Coronary artery (tissue), 2 donors: ENCODE measurements at places on chromosomes 16 and 17.
A peak's percentile ranks its signal among the peaks of the same experiment; 100 is the strongest.

DNA sequence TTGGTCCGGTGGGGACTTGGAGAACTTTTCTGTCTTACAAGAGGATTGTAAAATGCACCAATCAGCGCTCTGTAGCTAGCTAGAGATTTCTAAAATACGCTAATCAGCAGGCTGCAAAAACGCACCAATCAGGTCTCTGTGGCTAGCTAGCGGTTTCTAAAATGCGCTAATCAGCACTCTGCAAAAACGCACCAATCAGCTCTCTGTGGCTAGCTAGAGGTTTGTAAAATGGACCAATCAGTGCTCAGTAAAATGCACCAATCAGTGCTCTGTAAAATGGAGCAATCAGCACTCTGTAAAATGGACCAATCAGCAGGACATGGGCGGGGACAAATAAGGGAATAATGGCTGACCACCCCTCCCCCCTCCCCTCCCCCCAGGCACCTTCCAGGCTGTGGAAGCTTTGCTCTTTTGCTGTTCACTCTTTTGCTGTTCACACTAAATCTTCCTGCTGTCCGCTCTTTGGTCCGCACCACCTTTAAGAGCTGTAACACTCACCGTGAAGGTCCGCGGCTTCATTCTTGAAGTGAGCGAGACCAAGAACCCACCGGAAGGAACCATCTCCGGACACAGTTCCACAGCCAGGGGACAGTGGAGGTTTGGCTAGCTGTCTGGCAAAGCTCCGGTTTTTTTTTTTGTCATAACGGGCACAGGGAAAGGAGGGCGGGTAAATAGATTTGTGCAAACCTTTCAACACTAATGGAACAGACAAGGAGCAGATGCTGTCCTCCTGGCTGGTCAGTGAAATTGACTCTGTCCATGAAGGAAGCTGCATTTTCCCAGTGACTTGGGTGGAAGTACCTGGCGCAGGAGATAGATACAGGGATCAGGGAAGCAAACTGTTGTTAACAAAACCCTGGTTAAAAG, 8.3 kb downstream of the PITPNC1 start:
- no peak for DNase-seq

DNA sequence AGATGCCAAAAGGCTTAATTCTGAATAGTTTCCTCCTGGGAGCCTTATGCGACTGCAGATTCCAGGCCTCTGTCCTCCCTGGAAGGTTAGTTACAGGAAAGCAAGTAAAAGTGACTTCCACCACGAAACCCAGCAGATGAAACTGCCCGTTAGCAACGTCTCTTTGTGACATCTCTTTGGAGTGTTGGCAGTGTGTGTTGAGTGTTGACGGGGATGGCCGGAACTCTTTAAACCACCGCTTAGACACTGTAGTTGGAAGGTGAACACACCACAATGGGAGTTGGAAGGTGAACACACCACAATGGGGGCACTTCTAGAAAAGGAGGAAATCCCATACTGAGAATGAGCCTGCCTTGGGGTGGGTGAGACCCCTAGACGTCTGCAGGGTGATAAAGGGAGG, 858 bp downstream of the SKAP1 start:
- DNase-seq, result no peak

GRCh38 chr17:17784657-17785267, 52.0 kb downstream of the SREBF1 start:
- DNase-seq, result no peak

DNA sequence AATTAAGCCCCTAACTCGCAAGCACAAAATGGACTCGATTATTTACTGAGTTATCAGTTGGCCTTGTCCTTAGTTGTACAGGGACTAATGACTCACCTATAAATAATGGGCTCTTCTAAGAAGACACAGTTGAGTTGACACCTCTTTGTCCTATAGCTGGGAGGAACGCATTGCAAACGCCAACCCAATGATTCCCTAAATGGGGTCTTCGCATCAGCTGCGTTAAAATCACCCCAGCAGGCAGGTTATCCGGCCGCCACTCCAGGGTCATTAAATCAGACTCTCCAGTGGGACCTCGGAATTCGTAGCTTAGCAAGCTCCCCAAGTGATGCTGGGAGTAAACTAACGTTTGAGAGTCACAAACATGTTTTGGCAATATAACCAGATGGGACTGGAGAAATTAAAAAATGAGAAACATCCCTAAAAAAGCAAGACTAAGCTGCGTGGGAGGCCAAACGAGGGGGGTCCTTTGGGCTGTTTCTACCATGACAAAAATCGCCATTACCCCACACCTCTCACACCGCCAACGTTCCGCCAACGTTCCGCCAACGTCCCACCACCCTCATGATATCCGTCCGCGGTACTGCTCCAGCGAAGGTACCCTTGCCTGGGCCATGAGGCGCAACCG, 932 bp upstream of the NFE2L1 start:
- DNase-seq, result no peak

GRCh38 chr16:14545346-14545884, 84.6 kb downstream of the PARN start:
- no peak for DNase-seq

GRCh38 chr16:77611386-77611785, 110.9 kb upstream of the NUDT7 start:
- no peak for DNase-seq

- no peak for DNase-seq
Observed at GRCh38 chr16:11354733-11355574, 9.7 kb downstream of the RMI2 start.

GRCh38 chr16:75238853-75239541, 12.4 kb downstream of the BCAR1 start:
- DNase-seq, result no peak

DNA sequence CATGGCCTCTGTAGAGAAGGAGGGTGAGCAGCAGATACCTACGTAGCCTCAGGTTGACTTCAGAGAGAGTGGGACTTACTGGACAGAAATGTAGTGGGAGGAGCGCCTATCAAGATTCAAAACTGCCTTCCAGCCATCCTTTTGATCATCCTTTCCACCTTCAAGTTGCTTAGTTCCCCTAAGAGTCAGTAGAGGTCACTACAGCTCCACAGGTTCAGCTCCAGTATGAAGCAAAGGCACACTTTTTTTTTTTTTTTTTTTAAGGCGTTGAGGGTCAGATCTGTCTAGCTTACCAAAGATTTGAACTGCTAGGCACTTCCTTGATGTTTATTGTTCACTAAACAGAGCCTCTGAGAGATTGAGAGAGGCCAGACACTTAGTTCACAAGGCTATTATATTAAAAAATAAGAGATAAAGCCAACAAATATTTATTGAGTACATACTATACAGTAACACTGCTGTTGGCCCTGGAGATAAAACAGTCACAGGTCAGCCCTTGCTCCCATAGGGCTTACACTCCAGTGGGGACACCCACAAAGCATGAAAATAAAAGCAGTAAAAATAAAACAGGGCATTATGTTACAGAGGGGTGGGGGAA, 3.1 kb downstream of the RNF227 start:
- no peak for DNase-seq

DNA sequence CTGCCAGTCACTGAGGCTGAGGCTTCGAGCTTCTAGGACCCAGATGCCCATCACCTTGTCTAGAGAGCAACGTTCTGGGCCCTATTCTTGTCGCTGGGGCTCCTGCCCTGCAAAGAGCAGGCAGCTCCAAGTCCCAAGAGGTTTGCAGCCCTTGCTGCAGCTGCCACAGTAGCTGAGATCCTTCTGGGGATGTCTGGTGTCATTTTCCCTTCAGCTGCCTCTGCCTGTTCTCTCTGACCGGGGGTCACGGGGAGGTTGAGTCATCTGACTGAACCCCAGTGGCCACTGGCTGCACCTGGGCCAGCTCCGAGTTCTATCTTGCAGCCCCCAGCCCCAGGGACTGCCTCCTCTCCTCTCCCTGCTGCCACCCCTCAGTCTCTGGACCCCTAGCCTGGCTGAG, 4.9 kb downstream of the WSCD1 start:
- no peak for DNase-seq

- DNase-seq, result no peak
Observed at GRCh38 chr17:60914078-60914477, 236.4 kb downstream of the BCAS3 start.

DNA sequence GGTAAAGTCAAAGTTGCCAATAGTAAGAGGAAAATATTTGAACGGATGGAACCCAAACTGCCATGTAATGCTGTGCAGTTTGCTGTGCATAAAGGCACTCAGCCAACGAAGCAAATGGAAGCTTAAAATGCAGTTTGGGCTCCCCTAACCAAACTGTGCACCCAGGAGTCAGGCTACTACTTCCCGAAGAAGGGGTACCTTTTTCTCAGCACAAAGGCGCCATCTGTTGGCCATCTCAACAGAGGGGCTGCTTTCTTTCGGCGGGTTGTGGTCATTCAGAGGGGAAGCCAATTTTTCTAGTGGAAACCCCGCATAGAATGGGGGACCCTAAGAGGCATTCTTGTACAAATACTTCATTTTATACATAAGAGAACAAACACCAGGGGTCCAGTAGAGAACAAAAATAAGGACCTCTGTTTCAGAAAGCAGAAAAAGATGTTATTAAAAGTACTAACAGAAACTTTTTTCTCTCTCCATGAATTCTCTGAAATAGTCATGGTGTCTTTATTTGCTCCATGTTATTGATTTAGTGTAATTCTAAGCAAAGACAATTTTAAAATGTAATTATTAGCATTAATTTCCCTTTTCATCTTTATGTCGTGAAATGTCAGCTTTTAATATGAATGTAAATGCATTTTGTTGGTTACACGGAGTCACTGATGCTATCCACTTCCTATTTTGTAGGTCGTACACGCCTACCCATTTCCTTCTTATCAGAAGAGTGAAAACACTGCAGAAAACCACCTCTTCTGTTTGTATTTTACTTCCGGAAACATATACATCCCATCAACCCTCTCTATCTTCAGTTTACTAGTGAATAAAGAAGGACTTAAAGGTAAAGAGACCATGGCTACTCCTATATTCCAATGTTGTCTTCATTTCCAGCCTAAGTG, 453.3 kb downstream of the KCNJ2 start:
- DNase-seq, result no peak

DNA sequence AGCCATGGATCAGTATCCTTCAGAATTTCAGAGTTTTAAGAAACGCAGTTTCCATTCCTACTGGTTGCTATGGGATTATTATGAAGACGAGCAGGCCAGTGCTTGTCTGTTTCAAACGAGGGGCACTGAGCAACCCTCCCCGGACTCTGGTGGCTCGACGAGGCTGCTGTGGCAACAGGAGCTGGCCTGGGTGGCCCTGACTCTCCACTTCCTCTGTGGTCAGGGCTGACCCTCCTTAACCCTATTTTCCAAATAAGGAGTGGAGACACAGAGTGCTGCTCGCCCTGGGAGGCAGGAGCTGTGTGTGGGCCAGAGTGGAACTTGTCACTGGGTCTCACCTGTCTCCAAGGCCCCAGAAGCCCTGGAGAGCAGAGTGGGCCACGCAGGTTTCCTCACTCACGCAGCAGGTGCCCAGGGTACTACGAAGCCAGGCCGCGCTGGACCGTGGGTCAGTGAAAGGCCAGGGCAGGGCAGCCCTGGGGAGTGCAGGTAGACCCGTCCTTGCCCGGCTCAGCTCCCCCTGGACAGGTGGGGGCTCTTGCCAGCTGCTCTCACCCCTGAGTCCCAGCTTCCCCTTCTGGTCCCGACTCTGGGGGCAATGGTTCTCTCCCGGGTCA, 3.3 kb downstream of the GALNS start:
- DNase-seq, result no peak

- DNase-seq, result peak; percentile 69
Observed at GRCh38 chr17:34382621-34383124, 19.6 kb upstream of the CCL1 start.

- DNase-seq, result no peak
Observed at GRCh38 chr17:77426676-77427386, 286.1 kb downstream of the SEC14L1 start.

DNA sequence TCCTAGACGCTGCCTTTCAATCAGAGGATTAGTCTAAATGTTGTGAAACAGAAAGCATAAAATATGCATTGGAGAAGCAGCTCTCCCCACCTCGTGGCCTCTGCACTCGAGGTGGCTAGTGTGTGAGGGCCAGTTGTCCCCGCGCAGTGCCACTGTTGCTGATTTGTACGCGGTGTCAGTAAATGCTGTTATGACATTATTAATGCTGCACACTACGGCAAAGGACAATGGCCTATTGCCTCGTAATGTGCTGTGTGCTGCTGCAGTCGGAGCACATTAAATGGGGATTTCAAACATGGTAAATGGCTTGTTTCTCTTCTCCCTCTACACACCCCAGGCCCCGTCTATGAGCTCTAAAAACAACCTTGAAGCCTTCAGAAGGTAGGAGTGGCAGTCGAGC, 5.7 kb upstream of the MGAT5B start:
- no peak for DNase-seq

- DNase-seq, result no peak
Observed at GRCh38 chr17:30450125-30451027, 26.8 kb upstream of the GOSR1 start.

- DNase-seq, result no peak
Observed at GRCh38 chr17:73071066-73071999, 21.2 kb downstream of the SLC39A11 start.

- no peak for DNase-seq
Observed at GRCh38 chr16:70653406-70653805, 7.0 kb downstream of the IL34 start.

DNA sequence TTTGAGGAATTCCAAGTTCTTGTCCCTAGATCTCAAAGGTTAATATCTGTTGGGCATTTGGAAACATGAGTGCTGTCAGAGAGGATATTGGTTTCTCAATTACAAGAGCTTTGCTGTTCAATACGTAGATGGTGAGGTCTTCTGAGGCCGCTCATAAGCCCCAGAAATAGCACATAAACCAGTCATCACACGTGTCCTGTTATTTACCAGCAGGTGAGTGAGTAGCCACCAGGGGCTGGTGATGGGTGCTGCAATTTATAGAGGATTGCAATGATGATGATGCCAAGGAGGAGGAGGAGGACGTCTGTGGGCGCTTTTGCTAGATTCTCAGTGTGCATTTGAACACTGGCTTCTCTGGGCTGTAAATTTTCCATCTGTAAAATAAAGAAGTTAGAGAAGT, 89.0 kb downstream of the SALL1 start:
- no peak for DNase-seq

DNA sequence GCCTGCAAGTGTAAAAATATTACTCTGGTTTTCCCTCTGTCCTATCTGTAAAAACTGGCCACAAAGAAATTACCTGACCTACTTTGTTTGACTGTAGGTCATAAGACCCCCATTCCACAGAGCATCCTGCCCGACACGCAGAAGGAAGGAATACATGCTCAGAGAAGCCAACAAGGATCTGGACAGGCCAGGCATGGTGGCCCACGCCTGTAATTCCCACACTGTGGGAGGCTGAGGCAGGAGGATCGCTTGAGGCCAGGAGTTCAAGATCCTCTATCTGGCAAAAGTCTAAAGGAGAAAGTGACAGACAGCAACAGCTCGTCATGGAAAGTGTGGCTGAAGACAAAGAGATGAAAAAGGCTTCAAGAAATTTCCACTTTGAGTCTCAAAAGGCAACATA, 78.2 kb upstream of the RNU2-1 start:
- DNase-seq, result no peak

- DNase-seq, result no peak
Observed at GRCh38 chr17:28041844-28042656, 427 bp upstream of the NLK start.
